ENCODE measurements at places on chromosomes 3 and 15.

GRCh38 chr3:112405845-112406244 lies 72.9 kb downstream of the CD200 start:
- no peak for DNase-seq

- DNase-seq, result no peak
These were observed 19.1 kb upstream of the ADGRG7 start for GRCh38 chr3:100590114-100590839.

DNA sequence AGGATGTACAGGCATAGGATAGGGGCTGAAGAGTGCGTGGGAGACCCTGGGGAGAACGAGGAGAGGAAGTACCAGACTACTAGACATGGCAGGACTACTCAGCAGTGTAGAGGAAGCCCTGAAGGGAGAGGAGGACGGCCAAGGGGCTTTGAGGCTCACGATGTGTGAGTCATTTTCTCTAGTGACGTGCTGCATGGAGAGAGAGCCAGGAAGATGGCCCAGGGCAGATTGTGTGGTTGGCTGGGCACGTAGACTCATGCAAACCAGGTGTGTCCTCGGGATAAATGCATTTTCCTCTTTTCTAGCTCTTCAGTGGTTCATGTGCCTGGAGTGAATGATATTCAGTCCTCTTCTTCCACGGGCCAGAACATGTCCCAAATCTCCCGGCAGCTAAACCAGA lies 115.0 kb upstream of the ABHD17C start:
- no peak for DNase-seq

- DNase-seq, result no peak
These were observed 2.1 kb upstream of the FAM131A start for GRCh38 chr3:184335291-184335660.

GRCh38 chr3:145719114-145719513 lies 441.9 kb downstream of the PLOD2 start:
- DNase-seq, result no peak

Data from esophagus muscularis mucosa (tissue), 4 donors.